Activated CD8-positive, alpha-beta memory T cell treated with anti-CD3 and anti-CD28 coated beads for 4 hours (primary cell): ENCODE measurements at places on chromosomes 1 and 21.
A peak's percentile ranks its signal among the peaks of the same experiment; 100 is the strongest.

GRCh38 chr1:118116909-118117308 lies 68.1 kb downstream of the SPAG17 start:
- DNase-seq, result no peak

GRCh38 chr1:12556368-12556930 lies 61.6 kb downstream of the DHRS3 start:
- DNase-seq, result no peak

GRCh38 chr1:17233675-17234320 lies 15.1 kb upstream of the PADI3 start:
- no peak for DNase-seq

DNA sequence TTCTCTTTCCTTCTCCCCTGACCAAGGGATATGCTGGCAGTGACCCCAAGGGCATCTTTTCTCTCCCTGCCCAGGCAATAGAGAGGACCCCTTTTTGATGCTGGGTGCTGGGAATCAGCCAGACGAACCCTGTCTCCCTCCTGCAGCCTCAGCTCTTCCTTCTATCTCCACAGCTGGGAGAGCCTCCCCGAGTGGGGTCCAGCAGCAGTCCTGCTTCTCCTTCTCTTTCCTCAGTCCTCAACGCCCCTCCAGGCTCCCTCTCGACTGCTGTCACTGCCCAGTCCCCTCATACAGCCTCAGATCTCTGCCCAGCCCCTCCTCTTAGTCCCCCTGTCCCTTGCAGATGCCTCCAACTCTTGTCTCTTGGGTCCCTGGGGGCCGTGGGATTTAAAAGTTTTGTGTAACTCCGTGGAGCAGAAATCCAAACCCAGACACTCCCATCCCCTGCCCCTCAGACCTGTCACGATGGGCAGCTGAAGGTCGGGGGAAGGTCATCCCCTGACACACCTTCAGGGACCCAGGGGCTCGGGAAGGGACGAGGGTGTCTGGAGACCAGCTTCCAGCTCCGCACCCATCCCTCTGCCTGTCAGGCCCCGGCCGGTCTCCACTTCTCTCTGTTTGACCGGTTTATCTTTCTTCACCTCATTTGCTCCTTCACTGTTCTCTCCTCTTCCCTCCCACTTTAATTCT lies 5.8 kb upstream of the ETV3L start:
- no peak for DNase-seq

DNA sequence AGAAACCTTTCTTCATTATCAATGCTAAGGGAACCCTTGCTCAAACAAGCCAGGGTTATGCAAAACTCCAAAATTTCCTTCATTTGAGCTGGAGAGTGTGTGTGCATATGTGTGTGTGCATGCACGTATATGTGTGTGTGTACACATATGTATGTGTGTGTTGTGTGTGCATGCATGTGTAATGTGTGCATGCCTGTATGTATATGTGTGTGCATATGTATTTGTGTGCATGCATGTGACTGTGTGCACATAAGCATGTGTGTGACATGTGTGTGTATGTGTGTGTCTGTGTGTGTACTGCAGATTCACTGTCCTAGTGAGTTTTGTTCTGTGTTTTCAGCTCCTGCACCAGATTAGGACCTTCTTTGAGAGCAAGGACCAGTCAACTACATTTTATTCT lies 28.2 kb downstream of the PAX7 start:
- no peak for DNase-seq

- DNase-seq, result no peak
These were observed 501.7 kb downstream of the NEGR1 start for GRCh38 chr1:71780681-71781080.

DNA sequence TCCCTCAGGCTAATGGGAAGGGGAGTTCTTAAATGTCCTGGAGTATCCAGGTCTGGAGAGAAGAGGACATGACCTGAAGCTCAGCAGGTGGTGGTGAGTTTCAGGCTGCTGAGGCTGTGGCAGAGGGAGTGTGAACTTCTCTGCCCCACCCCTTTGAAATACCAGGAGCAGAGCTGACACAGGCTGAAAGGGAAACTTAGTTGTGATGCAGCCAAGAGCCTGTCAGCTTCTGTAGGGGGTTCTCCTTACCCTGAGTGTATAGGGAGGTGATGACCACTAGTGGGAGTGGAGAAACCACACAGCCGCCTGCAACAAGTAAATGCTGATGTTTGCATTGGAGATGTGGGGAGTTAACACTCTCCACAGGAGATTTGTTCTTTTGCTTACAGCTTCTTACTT lies 152.3 kb downstream of the FCRL5 start:
- no peak for DNase-seq

DNA sequence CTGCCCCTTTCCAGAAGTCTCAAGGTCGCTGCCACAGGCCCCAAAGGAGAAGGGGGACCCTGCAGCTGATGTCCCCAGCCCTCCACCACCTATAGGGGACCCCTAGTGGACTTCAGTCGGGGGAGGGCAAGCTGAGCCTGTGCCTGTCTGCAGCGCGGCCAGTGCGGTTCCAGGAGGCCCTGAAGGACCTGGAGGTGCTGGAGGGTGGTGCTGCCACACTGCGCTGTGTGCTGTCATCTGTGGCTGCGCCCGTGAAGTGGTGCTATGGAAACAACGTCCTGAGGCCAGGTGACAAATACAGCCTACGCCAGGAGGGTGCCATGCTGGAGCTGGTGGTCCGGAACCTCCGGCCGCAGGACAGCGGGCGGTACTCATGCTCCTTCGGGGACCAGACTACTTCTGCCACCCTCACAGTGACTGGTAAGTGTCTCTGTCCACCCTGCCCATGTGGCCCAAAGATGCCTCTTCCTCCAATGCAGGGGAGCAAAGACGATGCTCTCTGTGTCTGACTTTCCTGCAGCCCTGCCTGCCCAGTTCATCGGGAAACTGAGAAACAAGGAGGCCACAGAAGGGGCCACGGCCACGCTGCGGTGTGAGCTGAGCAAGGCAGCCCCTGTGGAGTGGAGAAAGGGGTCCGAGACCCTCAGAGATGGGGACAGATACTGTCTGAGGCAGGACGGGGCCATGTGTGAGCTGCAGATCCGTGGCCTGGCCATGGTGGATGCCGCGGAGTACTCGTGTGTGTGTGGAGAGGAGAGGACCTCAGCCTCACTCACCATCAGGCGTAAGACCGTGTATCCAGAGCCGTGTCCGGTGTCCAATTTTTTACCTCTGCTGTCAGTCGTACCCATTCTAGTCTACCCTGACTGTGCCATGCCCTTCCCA lies 79.9 kb downstream of the OBSCN start:
- DNase-seq, result no peak

GRCh38 chr1:113101588-113101987 lies 28.6 kb downstream of the LRIG2 start:
- DNase-seq, result no peak

GRCh38 chr1:93516164-93516563 lies 68.2 kb downstream of the FNBP1L start:
- DNase-seq, result no peak

- DNase-seq, result no peak
These were observed 35.7 kb upstream of the B3GALT2 start for GRCh38 chr1:193222056-193222615.

DNA sequence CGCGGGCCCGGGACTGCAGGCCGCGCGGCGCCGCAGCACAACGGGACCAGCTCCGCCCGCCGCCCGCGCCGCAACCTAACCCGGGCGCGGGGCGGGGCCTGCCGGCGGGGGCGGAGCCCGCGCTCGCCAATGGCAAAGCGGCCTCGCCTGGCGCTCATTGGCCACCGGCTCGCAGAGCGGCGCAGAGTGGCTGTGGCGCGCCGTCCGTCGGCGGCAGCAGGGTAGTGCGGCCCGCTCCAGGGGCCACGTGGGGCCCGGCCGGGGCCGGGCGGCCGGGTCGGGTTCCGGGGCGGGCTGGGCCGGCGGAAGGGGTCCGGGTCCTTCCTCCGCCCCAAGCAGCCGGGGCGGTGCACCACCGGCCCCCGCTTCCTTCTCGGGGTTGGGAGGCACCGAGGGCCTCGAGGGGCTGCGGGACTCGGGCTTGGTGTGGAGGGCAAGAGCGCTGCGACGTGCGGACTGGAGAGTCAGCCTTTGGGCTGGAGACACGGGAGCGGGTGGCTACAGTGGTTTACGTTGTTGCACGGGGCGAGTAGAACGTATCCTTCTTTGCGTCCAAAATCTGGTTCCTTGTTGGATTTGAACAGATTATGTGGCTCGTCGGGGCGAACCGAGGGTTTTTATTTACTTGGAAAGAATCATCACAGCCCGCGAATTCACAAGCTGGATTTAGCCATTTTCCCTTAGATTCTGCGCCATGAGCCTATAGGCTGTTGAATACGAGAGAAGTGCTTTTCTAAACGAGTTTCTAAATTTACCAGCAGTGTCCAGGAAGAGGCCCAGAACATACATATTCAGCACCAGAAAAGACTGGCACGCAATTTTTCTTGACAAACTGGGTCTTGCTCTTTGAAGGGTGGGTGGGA lies at the start of gene SRM:
Gene SRM (minus strand): TSS at position 51 of the 863 bp plus-strand sequence. CDS start 75 bp downstream, outside the sequence.
- DNase-seq, result peak; percentile 82

GRCh38 chr1:181033128-181033798 lies 520 bp upstream of the MR1 start:
- no peak for DNase-seq

DNA sequence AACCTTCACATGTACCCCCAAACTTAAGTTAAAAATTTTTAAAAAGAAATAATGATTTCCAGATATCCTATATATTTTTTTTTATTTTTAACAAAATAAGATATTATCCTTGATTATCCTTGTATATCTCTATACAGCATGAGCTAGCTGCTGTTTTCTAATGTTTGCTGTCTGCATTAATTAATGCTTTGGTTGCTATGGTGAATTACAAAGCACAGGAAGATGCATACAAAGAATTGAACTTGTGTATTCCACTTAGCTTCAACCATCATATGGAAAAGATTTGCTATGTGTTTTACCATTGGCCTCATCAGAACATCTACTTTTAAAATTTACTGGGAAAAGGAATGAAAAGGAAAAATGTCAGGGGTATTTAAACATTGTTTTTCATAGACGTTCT lies 35.4 kb downstream of the VPS45 start:
- no peak for DNase-seq

DNA sequence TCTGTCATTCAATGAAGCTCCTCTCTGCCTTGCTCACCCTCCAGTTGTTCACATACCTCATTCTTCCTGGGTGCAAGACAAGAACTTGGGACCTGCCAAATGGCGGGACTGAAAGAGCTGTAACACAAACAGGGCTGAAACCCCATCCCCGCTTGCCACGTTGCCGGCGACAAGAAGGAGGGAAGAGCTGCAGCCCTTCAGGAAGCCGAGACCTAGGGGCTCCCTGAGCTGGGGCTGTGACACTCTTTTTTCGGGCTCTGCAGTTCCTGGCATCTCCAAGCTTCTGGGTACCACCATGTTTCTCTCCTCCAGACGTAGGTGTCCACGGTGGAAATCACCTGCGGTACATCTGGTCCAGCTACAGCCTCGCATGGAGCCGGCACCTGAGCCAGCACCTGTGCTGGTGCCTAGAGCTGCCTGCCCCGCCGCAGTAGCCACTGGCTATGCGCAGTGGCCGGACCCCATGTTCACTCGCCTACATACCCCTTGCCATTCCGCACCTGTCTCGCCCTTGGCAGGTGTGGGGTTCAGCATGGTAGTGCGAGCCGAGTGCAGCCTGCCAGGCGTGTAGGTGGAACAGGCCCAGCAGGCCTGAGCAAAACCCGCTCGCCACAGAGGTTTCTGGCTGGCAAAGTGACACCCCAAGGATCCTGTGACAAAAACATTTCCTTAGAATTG lies 367.0 kb upstream of the NEGR1 start:
- no peak for DNase-seq

- DNase-seq, result no peak
These were observed 2.2 kb upstream of the HFM1 start for GRCh38 chr1:91406773-91407389.

DNA sequence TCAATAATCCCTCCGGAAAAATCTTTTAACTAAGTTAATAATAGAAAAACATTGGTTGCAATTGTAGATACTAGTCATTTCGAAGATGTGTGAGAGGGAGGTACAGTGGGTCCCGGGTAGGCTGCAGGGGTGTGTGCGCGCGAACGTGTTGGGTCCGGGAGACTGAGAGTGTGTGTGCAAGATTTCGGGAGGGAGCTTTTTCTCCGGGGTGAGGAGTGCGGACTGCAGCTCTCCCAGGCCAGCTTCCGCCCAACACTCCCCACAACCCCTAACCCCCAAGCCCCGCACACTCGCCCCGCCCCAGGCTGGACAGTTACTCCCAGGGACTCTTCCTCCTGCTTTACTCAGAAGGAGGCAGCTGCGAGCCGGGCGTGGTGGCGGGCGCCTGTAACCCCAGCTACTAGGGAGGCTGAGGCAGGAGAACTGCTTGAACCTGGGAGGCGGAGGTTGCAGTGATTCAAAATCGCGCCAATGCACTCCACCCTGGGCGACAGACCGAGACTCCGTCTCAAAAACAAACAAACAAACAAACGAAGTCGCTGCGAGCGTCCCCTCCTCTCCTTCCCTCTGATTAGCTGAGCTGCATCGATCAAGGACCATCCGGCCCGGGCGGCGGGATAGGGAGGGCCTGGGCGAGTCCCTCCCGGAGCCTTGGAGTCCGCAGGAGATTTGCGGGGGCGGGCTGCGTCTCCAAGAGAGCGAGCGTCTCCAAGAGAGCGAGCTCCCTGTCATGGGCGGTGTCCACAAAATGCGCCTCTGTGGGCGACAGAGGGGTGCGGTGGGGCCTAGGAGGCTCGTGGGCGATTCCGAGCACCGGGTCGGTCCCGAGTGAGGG lies 28.3 kb upstream of the PPM1J start:
- no peak for DNase-seq

DNA sequence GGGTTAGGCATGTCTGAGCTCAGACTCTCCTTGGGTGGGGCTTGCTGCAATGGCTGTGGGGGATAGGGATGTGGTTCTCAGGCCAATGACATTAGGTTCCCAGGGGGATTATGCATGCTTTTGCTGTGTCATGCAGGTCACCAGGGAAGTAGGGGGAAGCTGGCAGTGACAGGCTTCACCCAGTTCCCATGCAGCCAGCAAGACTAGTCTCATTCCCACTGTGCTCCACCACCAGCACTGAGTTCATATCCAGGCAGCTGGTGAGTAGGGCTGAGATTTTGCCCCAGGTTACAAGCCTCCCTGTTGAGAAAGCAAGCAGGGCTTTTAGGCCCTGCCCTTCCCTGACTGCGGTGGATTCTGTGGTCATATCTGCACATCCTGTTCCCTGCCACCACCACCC lies 32.1 kb upstream of the PLA2G5 start:
- no peak for DNase-seq

DNA sequence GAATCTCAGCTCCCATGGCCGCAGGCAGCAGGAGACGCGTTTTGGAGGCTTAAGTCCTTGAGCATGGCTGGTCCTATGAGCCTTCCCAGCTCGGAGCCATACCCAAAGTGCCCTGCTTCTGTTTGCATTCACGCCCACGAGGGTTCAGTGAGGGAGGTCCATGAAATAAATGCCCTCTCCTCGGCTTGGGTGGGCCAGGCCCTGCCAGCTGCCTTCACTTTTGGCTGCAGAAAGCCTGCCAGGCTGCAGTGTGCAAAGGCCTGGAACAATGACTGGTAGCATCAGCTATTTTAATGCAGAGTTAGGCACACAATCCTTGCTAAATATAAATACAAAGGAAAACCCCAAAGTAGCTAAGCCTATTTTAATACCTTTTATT lies 49.4 kb downstream of the H3-3A start:
- DNase-seq, result no peak

GRCh38 chr1:51768971-51769588 lies 109.4 kb downstream of the NRDC start:
- no peak for DNase-seq

GRCh38 chr21:26131554-26131953 lies 39.0 kb downstream of the APP start:
- no peak for DNase-seq
